AG09309 (cell line): ENCODE measurements at places on chromosomes 3 and 15.

GRCh38 chr3:15458212-15458780, 30.9 kb downstream of the EAF1 start:
- DNase-seq = no peak

- DNase-seq = peak; percentile 78
Measured at GRCh38 chr3:45479621-45480035, 91.3 kb downstream of the LARS2 start.

GRCh38 chr3:73604451-73604850, 20.3 kb downstream of the PDZRN3 start:
- DNase-seq = no peak

GRCh38 chr3:49410846-49411534, 786 bp downstream of the RHOA start:
- no peak for DNase-seq
